ENCODE measurements at places on chromosomes 13 and 19.

- H3K36me3 ChIP-seq, result no peaks in the 10 kb centered on the region
- H3K4me3 ChIP-seq, result no peak overlapping the region
- peak overlapping the region; percentile 83 for H3K27ac ChIP-seq
- peaks cover 57% of the 10 kb centered on the region for H3K4me1 ChIP-seq
- peak; percentile 99 for DNase-seq
Observed at GRCh38 chr19:45455707-45456499, 11.9 kb upstream of the FOSB start.

- H3K27ac ChIP-seq, result no peak overlapping the region
- no peaks in the 10 kb centered on the region for H3K27me3 ChIP-seq
- no peak for DNase-seq
- no peak overlapping the region for H3K4me3 ChIP-seq
Observed at GRCh38 chr13:23202383-23202782, 21.6 kb downstream of the SGCG start.

GRCh38 chr13:67137044-67137735 lies 92.9 kb downstream of the PCDH9 start:
- H3K4me1 ChIP-seq, result peaks cover 5% of the 10 kb centered on the region
- H3K27me3 ChIP-seq, result no peaks in the 10 kb centered on the region
- no peaks in the 10 kb centered on the region for H3K36me3 ChIP-seq
- H3K4me3 ChIP-seq, result no peak overlapping the region
- H3K27ac ChIP-seq, result no peak overlapping the region
- DNase-seq, result no peak

DNA sequence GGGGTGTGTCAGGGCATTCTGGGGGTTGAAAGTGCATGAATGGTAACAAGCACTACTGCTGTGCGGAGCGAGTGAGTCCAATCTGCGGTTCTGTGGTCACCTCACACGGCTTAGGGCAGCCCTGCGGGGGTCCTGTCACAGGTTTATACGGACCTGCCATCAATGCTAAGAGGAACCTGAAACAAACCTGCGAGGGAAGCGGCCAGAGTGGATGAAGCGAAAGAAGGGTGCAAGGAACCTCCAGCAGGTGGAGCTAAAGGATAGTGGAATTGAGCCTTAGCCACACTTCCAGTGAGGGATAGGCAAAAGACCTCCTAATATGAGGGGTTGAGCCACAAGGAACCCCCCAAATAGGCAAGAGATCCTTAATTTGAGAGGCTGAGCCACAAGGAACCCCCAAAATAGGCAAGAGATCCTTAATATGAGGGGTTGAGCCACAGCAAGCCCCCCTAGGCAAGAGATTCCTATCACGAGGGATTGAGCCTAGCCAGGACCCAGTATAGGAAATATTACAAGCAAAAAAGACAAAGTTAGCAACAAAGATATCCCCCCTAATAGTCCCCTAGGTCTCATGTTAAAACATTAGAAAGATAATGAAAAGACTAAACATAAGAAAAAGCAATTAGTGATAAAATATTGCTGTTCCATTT lies 6.3 kb upstream of the ZNF69 start:
- peak; percentile 26 for DNase-seq
- H3K36me3 ChIP-seq, result no peaks in the 10 kb centered on the region
- no peak overlapping the region for H3K4me3 ChIP-seq
- no peak overlapping the region for H3K27ac ChIP-seq
- no peaks in the 10 kb centered on the region for H3K4me1 ChIP-seq

DNA sequence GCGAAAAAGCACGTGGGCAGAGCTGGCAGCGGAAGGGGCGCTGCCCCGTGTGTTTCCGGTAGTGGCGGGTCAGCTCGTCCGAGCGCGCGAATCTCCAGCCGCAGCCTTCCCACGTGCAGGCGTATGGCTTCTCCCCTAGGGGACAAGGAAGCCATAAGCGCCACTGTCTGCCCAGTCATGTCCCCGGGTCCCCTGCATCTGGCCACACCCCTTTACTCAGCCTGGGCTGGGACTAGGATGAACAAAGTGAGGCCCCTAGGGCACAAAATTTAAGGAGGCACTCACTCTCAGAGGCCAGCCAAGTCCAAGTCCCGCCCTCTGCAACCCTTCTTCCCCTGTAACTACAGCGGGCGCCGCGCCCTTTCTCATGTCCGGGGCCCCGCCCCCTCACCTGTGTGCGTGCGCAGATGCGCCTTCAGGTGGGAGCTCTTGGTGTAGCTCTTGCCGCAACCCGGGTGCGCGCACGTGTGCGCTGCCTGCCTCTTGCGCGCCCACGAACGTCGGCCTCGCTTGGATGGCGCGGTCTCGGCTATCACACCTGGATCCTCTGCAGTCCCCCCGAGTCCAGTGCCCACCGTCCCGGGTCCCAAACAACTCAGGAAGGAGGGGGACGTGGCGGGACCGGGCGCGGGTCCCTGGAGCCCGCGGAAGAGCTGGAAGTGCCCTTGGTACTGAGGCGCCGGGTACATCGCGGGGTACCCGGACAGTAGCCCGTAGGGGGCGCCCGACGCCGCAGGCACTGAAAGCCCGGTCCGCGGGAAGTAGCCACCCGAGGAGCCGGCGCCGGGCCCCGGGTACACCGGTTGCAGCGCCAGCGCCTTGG lies 1.9 kb downstream of the KLF1 start:
- no peak overlapping the region for H3K27ac ChIP-seq
- DNase-seq, result no peak
- H3K4me3 ChIP-seq, result no peak overlapping the region
- H3K27me3 ChIP-seq, result peaks cover 21% of the 10 kb centered on the region

GRCh38 chr19:40381321-40381720 lies 8.7 kb downstream of the HIPK4 start:
- H3K27ac ChIP-seq, result no peak overlapping the region
- no peak for DNase-seq
- H3K36me3 ChIP-seq, result no peaks in the 10 kb centered on the region
- H3K4me1 ChIP-seq, result no peaks in the 10 kb centered on the region
- H3K27me3 ChIP-seq, result no peaks in the 10 kb centered on the region

- 0 out of 2 replicates have a peak, but pooled peaks cover 4% of the 10 kb centered on the region for H3K27me3 ChIP-seq
- DNase-seq, result no peak
- H3K4me1 ChIP-seq, result peaks cover 12% of the 10 kb centered on the region
- no peak overlapping the region for H3K27ac ChIP-seq
- H3K36me3 ChIP-seq, result no peaks in the 10 kb centered on the region
Observed at GRCh38 chr13:113562844-113563243, 21.7 kb upstream of the TFDP1 start.

DNA sequence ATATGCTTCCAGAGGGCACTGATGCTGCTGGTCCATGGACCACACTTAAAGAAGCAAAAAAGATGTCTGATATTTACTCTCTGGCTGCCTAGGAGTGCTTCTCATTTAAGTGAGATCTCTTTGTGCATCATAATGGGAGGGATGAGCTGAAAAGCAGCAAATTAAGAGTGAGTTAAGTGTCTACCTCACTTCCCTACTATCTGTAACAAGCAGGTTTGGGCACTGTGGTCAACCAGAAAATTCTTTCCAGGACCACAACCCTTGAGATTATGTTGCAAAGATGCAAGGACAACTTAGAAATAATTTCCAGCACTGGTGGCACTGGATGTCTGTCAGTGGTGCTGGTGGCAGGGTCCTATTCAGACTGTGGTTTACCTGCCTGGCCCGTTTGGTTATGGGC lies 52.1 kb upstream of the USPL1 start:
- H3K4me3 ChIP-seq, result no peak overlapping the region
- H3K36me3 ChIP-seq, result no peaks in the 10 kb centered on the region
- peaks cover 17% of the 10 kb centered on the region for H3K4me1 ChIP-seq
- H3K27me3 ChIP-seq, result no peaks in the 10 kb centered on the region
- DNase-seq, result no peak

Data from SJSA1 (cell line).